Stimulated activated CD4-positive, alpha-beta T cell treated with anti-CD3 and anti-CD28 coated beads, Interleukin-2, amount 100 ng/mL, for 24 hours (primary cell): ENCODE measurements at places on chromosomes 12 and 14.
A peak's percentile ranks its signal among the peaks of the same experiment; 100 is the strongest.

- DNase-seq = no peak
These were observed 22.2 kb downstream of the ST8SIA1 start for GRCh38 chr12:22312336-22312735.

GRCh38 chr14:103613517-103613916, 15.5 kb upstream of the KLC1 start:
- DNase-seq = no peak

- no peak for DNase-seq
These were observed 73.3 kb downstream of the CEP128 start for GRCh38 chr14:80868260-80868659.

DNA sequence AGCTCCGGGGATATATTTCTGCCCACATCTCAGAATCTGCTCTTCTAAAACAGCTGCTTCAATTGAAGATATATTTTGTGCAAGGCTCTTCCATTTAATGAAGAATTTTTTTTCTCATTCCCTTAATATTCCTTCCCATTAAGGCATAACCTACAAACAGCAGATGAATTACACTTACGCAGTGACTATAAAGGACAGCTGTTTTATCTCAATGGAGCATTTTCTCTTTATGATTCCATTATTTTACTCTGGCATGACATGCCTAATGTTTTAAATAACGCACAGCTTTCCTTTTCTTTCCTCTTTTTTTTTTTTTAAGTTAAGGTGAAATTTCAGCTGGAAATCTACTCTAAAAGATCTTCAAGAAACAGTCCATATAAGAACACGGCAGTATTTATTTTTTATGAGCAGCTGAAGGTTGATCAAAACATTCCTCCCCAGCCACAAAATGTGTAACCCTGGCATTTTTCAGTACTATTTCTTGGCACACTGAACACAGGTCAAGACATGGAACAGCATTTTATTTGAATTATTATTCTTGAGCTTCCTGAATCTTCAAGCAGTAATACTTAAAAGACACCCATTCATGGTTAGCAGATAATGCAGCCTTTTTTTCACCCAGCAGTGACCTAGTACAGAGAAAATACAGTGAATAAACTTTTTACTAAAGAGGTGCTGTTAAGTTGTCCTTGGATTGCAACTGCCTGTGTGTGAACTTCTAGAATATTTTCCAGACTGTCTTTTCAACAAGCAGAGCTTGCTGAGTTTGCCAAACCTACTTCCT, 118.1 kb upstream of the FOXN3 start:
- DNase-seq = no peak

DNA sequence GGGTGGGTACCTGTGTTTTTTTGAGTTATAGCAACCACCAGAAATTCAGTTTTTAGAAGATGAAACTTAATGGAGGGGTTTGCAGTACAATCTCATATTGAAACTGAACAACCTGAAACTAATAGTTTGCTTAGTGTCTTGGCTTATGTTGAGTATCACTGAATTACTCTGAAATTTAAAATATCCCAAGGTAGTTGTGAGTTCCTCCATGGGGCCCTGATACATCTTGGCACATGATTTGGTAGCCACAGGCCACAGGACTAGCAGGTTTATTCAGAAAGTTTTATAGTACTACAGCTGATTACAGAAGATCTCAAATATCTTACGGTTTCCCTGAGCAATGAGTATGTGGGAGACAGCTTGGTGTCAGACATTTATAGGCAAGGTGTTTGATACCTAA, 10.4 kb downstream of the PTGES3 start:
- DNase-seq = no peak

DNA sequence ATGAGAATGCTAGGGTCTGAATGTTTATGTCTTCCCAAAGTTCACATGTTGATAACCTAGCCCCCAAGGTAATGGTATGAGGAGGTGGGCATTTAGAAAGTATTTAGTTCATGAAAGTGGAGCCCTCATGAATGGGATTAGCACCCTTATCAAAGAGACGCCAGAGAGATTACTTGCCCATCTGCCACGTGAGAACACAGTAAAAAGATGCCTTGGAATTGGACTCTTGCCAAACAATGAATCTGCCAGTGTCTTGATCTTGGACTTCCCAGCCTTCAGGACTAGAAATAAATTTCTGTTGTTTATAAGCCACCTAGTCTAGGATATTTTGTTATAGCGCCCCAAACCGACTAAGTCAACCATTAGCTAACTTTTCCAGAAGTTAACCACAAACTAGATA, 92.0 kb upstream of the SLC38A4 start:
- DNase-seq = no peak

- no peak for DNase-seq
These were observed 770.9 kb upstream of the FOXG1 start for GRCh38 chr14:27995691-27996090.

GRCh38 chr12:128170181-128170580, 96.8 kb upstream of the TMEM132C start:
- DNase-seq = no peak

- peak; percentile 81 for DNase-seq
These were observed 3.3 kb downstream of the ARHGAP9 start for GRCh38 chr12:57476162-57476992.
